ENCODE measurements at places on chromosomes 7 and 10.

DNA sequence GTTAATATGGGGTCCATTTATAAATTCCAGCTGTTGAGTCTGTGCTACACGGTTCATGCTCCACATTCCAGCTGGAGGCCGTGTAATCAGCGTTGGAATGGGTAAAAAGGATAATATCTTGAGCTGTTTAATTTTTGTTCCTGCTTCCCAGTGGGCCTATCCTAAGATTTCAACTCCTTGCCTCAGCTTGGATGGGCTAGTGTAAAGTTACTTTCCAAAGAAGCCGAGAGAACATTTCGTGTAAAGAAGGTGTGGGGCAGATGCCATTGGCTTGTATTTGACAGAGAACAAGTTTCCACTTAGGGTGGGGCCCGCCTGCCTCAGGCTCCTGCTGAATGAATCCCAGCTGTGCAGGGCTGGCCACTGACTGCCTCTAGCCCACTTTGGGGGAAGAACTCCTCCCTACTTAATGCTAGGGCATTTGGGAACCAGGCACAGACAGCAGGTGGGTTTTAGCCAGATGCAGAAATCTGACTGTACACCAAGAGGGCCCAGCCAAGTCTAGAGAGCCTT lies 125.9 kb upstream of the LYZL2 start:
- no peak for DNase-seq

GRCh38 chr7:158458716-158459282 lies 128.8 kb downstream of the PTPRN2 start:
- DNase-seq = no peak

DNA sequence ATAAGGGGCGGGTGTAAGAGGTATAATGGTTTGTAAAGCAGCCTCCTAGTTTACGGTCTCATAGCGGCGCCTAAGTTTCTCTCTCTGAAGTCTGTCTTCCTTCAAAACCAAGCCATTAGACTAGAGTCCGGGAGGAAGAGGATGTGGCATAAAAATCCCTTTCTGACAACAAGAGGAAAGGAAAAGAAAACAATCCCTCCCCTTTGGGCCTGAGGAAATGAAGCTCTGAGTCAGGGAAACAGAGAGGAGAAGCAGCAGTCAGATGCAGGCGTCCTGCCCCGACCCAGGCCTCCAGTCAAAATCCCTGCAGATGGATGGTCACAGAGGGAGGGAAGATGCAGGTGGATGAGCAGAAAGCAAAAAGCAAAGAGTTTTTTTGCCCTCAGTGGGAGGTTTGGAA lies 23.7 kb downstream of the PARP12 start:
- DNase-seq = no peak

DNA sequence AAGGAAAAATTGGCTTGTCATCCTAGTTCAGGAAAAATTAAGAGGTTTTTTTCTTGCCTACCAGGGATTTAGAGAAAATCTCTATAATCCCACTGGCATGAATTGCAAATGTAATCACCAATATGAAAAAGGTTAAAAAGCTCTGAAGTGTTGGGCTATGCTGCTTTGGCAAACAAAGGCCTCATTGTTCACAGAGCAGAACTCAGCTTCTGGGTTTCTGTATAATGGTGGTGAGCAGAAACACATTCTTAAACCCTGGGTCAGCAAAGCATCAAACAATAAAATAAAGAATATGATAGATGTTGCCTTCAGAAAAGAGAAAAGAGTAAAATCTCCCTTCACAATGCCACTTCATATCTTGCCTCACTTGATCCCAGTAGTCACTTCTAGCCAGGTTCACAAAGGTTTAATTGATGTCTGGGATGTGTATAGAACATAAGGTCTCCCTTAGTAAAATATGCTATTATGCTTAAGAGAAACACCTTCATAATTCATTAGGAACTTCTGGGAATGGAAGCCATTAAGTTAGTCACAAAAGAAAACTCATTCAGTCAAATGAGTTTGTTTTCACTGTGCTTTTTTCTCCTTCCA lies 1255.5 kb upstream of the PHF14 start:
- no peak for DNase-seq

DNA sequence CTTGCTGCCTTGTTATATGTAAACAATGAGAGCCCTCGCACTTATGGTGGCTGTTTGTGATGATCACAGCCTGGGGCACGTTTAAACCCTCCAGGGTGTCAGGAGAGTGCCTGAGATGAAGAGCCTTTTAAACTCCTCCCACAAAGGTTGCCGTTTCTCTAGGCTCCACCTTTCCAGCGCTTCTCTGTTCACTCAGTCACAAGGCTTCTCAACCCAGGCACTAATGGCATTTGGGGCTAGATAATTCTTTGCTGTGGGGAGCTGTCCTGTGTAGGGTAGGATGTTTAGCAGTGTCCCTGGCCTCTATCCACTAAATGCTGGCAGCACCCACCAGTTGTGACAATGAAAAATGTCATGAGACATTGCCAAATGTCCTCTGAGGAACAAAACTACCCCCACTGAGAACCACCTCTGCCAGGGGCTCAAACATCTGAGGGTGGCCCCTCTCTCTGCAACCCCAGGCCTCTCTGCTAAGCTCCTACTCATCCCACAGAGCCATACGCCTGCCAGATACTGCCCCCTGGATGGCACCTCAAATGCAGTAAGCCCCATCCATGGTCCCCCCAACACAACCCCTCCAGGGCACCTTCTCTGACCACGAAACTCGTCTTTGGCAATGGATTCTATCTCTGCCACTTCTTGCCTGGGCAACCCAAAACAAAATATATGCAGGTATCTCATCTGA lies 144.3 kb upstream of the ZMIZ1 start:
- DNase-seq = no peak

DNA sequence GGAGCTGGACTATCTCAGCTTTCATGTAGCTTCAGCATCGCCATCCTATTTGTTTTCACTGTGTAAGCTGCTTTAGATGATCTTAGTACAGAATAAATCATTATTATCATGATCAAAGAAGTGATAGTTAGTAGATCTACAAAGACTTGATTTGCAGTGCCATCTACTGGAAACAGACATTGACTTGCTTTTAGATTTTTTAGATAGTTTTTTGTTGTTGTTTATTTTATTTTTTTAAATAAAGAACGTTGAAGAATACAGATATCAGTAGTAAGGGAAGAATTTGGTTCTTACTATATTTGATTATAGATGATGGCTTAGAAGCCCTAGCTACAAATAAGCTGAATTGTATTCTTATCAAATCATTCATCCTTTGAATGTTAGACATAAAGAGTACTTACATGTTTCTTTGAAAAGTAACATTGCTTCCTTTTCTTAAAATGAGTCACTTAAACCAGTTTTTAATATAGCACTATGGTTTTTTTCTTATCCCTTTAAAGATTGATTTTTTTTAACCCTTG lies 6.3 kb upstream of the SFMBT2 start:
- no peak for DNase-seq

- DNase-seq = no peak
Measured at GRCh38 chr7:100485471-100485876, 1.7 kb downstream of the NYAP1 start.

GRCh38 chr10:18377898-18378297 lies 237.7 kb downstream of the CACNB2 start:
- no peak for DNase-seq

DNA sequence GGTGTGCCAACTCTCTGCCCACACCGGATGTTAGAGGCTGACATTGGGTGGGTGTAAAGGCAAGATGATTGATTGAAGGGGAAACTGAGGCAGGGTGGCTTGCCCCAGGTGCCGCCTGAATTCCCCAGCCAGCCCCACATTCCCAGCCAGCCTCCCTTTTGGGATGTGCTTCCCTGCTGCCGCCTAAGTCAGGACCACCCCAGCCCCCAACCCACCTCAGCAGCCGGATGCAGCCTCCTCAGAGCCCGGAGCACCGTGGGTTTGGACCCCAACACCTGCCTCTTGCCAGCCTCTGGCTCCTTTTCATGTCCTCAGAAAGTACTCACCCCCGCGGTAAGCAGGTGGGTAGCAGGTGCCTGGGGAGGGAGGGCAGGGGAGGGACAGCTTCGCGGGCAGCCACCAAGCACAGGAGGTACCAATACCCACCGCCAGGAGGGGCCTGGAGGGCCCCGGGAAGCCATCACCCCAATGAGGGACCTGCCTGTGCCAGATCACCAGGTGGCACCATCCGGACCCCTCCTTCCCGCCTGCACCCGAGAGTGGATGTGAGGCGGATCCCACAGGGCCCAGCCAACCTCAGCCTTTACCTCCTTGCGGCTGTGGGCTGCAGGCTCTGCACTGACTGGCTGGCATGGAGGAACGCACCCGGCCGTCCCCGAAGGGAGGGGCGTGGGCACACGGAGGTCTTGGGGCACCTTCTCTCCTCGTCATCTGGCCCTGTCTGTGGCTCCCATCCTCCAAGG lies 60.5 kb downstream of the PWWP2B start:
- no peak for DNase-seq

- no peak for DNase-seq
Measured at GRCh38 chr10:72095195-72095594, 6.8 kb upstream of the SPOCK2 start.

DNA sequence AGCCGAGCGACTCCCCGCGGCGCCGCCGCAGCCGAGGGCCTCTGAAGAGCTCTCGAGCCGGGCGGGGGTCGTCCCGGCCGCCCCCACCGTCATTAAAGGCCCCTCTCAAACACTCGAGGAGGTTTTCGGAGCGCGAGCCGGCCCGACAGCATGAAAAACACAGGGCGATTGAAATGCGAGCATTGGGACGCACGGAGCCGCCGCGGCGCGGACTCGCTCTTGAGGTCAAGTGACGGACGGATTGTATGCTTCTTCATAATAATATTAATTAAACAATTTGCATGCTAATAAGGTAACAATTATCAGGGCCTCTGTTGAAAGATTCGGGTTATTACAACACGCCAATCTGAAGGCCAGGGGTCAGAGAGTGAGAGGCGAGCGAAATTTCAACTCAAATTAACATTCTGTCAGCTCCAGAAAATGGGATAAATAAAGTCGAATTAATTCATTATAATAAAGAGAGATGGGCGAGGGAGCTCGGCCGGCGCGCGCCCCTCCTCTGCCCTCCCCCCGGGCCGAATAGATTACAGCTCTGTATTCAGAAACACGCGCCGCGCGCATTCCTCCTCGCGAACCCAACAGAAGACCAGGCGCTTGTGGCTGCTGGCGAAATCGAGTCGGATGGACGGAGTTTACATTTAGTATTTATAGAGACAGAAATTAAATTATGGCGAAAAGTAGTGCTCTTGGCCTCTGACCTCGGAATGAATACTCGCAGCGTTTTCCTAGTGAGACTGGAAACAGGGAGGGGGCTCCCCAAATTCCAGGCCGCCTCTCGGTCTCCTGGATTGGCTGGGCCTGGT lies 2.1 kb upstream of the UNCX start:
- DNase-seq = no peak

DNA sequence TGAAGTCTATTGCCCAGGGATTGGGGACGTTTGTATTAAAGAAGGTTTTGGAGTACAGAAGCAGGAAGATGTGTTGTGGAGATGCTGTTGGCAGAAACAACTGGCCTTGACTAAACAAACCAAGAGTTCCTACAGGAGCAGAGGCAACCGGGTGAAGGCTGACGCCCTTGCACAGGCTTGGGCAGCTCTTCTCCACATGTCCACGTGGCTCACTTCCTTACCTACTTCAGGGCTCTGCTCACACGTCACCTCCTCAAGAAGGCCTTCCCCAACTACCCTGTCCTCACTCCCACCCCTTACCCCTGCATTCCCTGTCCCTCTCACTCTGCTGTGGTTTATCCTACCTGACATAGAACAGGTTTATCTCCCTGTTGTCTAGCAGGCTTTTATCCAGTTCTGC lies 59.9 kb upstream of the JAZF1 start:
- DNase-seq = no peak

GRCh38 chr7:3250725-3251124 lies 50.3 kb upstream of the SDK1 start:
- DNase-seq = no peak

Data from CD4-positive, alpha-beta T cell treated with Interferon gamma for 1 hour (primary cell).